ENCODE measurements at places on chromosomes 7 and 10.

GRCh38 chr10:94706089-94706488 is 22.6 kb downstream of the CYP2C18 start:
- DNase-seq, result no peak

- DNase-seq, result no peak
Measured at GRCh38 chr10:109977382-109977806, 30.4 kb upstream of the ADD3 start.

DNA sequence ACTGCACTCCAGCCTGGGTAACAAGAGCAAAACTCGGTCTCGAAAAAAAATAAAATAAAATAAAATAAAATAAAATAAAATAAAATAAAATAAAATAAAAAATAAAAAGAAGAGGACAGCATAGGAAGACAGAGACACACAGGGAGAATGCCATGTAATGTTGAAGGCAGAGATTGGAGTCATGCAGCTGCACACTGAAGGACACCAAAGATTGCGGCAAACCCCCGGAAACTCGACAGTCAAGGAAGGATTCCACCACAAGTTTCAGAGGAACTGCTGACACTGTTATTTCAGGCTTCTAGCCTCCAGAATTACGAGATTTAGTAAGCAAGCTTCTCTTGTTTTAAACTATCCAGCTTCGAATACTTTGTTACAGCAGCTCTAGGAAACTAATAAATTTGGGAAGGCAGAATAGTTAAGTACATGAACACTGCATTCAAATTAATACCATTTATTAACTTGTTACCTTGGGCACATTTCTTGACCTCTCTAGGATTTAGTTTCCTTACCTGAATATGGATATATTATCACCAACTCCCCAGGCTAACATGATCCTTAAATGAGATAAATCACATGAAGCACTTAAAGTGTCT is 9.5 kb downstream of the CPED1 start:
- no peak for DNase-seq

GRCh38 chr7:80593869-80594586 is 44.4 kb upstream of the CD36 start:
- no peak for DNase-seq

- no peak for DNase-seq
Measured at GRCh38 chr10:10855151-10855581, 162.5 kb upstream of the CELF2 start.

GRCh38 chr10:28666751-28667467 is 10.4 kb upstream of the BAMBI start:
- no peak for DNase-seq

DNA sequence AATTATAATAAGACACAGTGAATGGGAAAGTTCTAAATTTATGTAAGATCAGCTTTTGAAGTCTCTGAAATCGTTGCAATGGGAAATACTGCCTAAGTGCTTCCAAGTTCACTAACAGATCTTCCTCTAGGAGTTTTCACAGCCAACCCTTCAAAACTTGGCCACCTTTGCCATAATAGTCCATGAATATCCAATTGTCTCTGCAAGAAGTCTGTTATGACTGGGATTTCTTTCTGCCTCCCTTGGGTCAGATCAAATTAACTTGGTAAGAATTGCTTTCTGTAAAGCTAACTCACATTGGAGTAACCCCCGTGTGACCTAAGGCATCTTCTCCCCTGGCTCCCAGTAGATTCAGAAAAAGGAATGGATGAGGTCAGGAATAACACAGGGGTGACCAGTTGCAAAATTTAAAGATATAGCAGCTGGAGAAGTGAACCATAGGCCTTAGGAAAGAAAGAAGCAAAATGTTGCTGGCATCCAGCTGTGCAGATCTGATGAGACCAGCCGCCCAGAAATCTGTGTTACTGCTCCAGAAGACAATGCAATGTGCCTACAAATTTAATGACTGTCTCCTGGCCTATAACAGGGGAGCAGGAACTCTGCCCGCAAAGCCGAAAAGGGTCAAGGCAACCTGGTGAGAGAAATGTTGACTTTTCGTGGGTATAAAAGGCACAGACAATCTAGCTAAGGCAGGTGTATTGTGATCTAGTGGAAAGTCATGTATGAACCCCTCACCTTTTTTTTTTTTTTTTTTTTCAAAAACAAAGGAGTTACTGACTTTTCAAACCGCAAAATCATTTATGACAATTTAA is 7.5 kb upstream of the OPTN start:
- no peak for DNase-seq

- DNase-seq, result no peak
Measured at GRCh38 chr7:77254429-77254828, 54.8 kb upstream of the FGL2 start.

GRCh38 chr10:1411956-1412355 is 325.4 kb downstream of the ADARB2 start:
- DNase-seq, result no peak

GRCh38 chr7:140937702-140938264 is 13.1 kb upstream of the BRAF start:
- no peak for DNase-seq

GRCh38 chr10:80529604-80530003 is 8.1 kb upstream of the SH2D4B start:
- no peak for DNase-seq

DNA sequence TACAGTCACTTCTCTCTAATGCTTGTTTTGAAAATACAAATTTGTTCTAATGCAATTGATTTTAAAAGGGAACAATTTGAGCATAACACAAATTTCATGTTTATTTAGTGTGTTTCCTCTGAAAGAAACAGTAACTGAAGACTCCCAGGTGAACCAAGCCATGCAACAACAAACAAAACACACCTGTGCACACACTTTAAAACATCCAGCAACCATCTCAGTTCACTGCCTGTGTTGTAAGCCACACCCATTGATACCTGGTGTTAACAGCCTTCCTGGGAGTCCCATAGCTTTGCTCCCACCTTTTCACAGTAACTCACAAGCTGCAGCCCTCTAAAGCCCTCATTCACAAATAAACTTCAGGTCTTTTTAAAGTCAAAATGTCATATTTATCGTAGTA is 89.3 kb downstream of the DOCK4 start:
- DNase-seq, result peak; percentile 18

GRCh38 chr10:17735166-17735941 is 16.6 kb upstream of the TMEM236 start:
- DNase-seq, result no peak

DNA sequence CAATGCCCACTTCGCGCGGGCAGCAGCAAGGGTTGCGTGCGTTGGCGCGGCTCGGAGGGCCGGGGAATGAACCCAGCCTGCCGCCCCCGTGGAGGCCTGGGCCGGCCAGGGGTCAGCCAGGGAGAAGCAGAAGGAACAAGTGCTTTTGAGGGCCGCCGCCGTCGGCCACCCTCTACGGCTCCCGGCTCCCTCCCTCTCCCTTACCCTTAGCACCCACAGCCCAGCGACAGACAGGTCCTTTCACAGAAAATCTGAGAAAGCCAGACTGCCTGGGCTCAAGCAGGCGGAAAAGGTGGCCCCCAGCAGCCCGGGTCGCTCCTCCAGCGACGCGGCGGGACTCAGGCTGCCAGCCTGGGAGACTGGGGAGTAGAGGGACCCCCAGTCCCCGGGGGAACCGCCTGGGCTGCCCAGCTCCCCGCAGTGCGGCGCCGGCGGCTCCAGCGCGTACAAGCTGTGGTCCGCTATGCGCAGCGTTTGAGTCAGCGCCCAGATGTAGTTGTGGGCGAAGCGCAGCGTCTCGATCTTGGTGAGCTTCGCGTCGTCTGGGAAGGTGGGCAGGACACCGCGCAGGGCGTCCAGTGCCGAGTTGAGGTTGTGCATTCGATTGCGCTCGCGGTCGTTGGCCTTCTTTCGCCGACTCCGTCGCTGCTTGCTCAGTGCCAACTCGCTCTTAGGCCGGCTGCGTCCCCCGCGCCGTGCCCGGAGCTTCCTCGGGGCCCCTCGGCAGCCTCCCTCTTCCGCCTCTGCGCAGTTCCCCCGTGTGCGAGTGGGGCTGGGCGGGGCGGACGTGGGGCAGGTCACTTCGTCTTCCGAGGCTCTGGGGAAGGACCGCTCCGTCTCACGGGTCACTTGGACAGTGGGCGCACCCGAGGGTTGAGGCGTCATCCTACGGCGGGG is 815 bp downstream of the NEUROG3 start:
- peak; percentile 7 for DNase-seq

DNA sequence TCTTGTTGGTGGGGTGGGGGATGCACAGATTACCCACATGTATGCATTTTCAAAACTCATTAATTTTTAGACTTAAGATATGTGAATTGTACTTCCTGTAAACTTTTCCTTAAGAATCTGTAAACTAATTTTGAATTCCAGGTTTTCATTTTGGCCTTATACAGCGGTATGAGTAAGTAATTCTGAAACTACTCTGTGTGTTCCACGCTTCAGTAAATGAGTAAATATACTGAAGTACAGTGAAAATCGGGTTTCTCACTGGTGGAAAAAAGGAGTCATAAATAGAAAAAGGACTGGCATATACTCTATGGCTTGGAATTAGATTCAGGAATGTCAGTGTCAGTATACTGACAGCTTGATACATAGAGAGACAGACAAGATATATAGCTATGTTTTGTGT is 72.8 kb downstream of the CTTNBP2 start:
- no peak for DNase-seq

DNA sequence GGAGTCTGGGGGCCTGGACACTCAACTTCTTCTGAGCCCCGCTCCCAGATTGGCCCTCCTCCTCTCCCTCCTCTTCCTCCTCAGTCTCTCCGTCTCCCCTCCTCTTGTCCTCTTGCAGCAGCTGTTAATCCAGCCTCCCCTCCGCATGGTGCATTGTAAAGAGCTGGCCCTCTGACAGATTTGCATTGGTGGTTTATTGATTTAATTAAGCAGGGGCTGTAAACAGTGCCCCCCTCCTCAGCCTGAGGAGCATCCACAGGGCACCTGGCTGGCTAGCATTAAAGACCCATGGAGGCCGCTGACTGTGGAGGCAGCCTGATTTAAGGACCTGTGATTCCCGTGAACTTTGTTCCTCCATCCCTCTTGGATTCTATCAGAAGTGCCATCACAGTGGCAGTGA is 28.9 kb upstream of the PCBD1 start:
- DNase-seq, result peak; percentile 62

DNA sequence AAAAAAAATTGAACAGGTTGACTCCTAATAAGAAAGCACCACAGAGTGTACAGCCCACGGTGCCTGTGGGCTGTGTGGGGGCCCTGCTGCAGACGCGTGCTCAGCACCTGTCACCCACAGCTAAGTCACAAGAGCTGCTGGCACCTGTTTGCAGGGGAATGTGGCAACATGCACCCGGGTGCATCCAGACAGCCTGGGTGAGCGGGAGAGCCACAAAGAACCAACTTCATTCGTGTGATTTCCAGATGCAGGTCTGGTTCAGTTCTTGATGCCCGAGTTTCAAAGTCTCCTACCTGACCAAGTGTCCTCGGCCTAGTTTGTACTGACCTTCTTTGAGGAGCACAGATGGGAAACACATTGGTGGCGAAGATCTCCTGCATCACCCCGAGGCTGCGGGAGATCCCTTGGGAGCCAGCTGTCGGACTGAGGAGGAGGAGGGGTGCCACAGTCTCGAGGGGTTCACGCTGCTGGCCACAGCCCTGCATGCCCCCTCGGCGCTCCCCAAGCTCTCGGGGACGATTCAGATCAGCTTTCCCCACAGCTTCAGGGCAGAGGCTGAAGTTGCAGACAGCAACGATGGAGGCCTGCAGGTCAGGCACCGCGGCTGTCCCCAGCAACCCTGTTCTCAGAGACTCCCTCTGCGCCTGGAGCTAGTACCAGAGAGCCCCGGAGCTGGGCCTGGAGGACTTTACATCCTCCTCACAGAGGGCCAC is 35.3 kb downstream of the AMZ1 start:
- no peak for DNase-seq

DNA sequence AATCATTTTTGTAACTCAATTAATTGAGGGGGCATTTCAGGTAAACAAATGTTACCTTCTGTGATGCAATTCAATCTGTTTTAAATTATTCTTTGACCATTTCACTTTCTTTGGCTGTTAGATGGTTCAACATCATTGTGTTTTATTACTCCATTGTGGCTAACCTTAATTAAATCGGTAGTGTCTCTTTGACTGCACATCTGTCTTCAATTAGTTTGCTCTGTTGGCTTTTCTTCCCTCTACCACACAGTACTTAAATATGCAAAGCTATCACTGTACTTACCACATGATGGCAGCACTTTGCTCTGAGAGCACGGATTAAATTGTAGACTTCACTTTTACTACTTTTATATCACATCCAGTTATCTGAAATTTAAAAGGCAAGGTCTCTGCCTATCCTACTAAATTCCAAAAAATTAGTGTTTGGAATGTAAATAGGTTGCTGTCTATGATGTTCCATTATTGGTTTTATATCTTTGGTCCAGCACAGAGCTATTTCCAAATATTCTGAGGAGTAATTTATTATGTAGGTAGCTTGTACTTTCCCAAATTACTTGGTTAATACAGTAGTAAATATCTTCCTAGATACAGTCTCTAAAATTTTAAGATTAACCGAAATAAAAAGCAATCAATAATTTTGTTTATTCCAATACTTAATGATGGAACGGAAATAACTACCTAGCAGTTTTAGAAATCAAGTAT is 352.0 kb downstream of the PCLO start:
- DNase-seq, result peak; percentile 26

DNA sequence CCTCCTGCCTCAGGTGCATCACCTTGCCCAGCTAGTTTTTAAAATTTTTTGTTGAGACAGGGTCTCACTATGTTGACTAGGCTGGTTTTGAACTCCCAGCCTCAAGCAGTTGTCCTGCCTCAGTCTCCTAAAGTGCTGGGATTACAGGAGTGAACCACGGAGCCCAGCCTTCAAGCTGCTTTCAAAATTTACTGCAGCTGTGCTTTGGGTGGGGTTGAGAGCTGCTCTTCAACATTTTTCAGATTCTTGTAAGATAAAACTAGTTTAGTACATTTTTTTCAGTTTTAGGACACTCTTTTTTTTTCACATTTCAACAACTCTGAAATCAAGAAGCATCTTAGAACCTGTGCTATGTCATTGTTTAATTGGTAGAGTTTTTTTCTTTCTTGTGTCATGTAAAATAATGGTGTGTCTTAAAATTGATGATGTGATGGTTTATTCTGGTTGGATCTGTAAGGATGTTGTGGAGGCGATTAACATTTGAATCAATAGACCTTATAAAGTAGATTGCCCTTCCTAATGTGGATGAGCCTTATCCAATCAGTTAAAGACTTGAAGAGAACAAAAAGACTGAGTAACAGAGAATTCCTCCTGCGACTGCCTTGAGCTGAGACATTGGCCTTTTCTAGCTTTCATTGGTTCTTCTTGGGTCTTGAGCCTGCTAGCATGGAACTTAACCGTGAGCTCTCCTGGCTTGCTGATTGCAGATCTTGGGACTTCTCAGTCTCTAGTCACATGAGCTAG is 13.5 kb downstream of the PLEKHA8 start:
- no peak for DNase-seq

DNA sequence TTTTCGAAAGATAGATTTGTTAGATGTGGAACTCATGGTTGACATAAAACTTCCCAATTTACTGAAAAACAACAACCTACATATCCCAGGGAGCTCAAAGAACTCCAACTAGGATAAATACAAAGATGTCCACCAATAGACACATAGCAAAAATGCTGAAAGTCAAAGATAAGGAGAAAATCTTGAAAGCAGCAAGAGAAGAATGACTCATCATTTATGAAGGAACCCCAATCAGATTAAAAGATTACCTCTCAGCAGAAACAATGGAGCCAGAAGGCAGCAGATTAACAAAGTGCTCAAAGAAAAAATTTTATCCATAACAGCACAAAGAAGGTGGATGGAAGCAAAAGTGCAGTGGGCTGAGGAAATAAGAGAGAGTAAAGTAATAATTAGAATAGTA is 908.6 kb downstream of the SORCS3 start:
- DNase-seq, result no peak

- DNase-seq, result no peak
Measured at GRCh38 chr10:507908-508444, 181.5 kb downstream of the DIP2C start.

- DNase-seq, result no peak
Measured at GRCh38 chr10:11414314-11415038, 197.0 kb downstream of the USP6NL start.

All from NCI-H526 (cell line).